Left lobe of liver (tissue), 2 donors: ENCODE measurements at places on chromosomes 12 and 14. TPM values are rescaled to one million over a fixed set of nuclear protein-coding genes. Genes with fewer than 3 reads are reported as not detected.

The NPFF gene
- not detected for total RNA-seq

The TBC1D30 gene
- total RNA-seq, result 2.1 TPM

The TMEM132C gene
- 0.10 TPM for total RNA-seq

The ASIC1 gene
- total RNA-seq, result 0.28 TPM

The C14orf39 gene
- not detected for total RNA-seq
